ENCODE measurements at places on chromosomes 12 and 14.

- DNase-seq = no peak
Measured at GRCh38 chr14:74579447-74580274, 32.4 kb downstream of the LTBP2 start.

- no peak for DNase-seq
Measured at GRCh38 chr12:27462151-27462694, 15.7 kb downstream of the SMCO2 start.

- no peak for DNase-seq
Measured at GRCh38 chr12:12428961-12429657, 72.2 kb downstream of the BORCS5 start.

- DNase-seq = no peak
Measured at GRCh38 chr12:132185705-132186104, 41.4 kb downstream of the NOC4L start.

DNA sequence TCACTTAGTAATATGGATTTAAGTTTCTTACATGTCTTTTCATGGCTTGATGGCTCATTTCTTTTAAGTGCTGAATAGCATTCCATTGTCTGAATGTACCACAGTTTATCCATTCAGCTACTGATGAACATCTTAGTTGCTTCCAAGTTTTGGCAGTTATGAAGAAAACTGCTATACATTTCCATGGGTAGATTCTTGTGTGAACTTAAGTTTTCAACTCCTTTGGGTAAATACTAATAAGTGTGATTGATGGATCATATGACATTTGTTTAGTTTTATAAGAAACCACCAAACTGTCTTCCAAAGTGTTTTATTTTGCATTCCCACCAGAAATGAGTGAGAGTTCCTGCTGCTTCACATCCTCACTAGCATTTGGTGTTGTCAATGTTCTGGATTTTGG is 119.2 kb downstream of the NAV3 start:
- DNase-seq = no peak

GRCh38 chr12:124938108-124938507 is 23.7 kb upstream of the UBC start:
- DNase-seq = no peak

- no peak for DNase-seq
Measured at GRCh38 chr12:103814436-103814835, 26.6 kb downstream of the NT5DC3 start.

Data from brain (organoid and tissue), 16 donors.